ENCODE measurements at places on chromosomes 13 and 19.

DNA sequence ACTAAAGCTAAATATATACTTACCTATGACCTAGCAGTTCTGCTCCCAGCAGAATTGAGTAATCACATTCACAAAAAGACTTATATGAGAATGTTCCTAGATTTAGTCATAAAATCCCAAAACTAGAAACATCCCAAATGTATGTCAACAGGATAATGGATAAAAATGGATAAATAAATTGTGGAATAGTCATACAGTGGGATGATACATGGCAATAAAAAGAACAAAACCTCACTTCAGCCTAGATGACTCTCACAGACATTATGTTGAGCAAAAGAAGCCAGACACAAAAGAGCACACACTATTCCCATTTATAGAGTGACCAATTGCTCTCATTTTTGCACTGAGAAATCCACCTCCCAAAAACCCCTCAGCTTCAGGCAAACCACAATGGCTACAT, 352.4 kb upstream of the HTR2A start:
- DNase-seq, result no peak

DNA sequence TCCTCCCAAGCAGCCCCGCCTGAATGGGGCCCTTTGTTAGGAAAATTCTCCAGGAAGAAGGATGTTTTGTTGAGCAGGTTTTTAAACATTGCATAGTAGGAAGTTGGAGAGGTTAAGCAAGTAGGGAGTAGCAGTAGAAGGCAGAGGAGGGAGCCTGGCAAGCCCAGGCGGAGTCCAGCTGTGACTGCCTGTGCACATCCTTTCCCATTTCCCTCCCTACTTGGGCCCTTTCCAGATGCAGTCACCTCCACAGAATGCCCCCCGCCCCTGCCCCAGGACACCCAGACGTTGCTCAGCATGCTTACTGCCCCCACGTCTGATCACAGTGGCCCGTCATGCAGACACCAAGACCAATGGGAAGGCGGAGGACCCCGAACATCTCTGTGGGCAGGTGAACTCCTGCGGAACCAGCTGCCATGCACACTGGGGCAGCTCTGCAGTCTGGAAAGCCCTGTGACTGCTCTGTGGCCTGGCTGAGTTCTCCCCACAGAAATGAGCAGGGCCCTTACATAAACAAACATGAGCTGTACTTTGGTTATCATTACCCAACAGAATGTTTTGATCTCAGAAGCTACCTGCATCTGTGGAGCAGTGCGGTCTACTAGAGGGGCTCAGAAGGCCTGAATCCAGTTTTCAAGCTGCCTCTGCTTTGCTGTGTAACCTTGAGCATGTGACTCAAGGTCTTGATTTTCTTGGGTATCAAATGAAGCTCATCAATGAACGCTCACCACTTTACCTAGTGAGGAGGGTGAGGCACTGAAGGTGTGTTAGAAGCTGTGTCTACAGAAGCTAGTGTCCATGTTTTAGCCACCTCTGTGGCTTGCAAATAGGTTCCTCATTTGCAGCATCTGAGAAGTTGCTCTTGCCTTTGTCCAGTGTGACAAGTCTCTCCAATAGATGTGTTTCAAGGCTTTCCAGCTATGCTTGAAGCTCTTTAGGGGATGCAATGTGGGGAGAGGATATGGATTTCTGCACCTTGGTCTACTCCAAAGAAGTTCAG, 84.2 kb downstream of the TNFRSF19 start:
- DNase-seq, result no peak

- no peak for DNase-seq
Observed at GRCh38 chr19:34481861-34482379, 362 bp downstream of the WTIP start.

GRCh38 chr13:37364007-37364406, 234.6 kb downstream of the POSTN start:
- DNase-seq, result no peak

- DNase-seq, result peak; percentile 74
Observed at GRCh38 chr19:43780706-43781525, at the start of gene KCNN4. KCNN4 (minus strand) TSS chr19:43780973; CDS start chr19:43780861, 112 bp downstream.

GRCh38 chr19:56119582-56119978, 1.5 kb downstream of the ZNF787 start:
- no peak for DNase-seq

DNA sequence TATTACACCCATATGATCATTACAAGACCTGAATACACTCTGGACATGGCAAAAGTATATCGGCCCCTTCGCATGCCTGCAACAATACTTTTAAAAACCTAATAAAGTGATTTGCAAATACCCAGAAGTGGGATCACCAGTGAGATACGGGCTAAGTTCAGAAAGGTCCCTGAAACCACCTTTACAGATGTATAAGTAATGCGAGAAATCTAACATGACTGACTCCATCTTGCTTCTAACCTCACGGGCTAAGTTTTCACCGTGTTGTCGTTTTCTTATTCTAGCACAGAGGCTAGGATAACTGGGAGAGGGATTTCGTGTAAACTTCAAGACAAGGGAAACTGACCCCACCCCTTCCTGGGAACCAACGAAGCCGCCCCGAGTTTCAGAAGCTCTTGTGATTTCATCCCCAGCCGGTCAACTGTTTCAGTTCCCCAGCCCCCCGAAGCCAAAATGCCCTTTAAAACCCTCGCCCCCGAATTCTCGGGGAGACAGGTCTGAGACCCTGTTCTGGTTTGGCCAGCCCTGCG, 703 bp downstream of the NEK3 start:
- no peak for DNase-seq

Data from CD4-positive, alpha-beta T cell treated with Interleukin-10 for 1 hour (primary cell).